ENCODE measurements at places on chromosomes 3 and 15. TPM values are rescaled to one million over a fixed set of nuclear protein-coding genes. Genes with fewer than 3 reads are reported as not detected.

Gene LYZL4
- not detected for total RNA-seq

GRCh38 chr3:195079636-195080035, 191.3 kb downstream of the XXYLT1 start:
- DNase-seq: peak; percentile 6
- H3K4me1 ChIP-seq: no peaks in the 10 kb centered on the region
- H3K27me3 ChIP-seq: no peaks in the 10 kb centered on the region
- no peak overlapping the region for H3K27ac ChIP-seq
- no peak overlapping the region for H3K4me3 ChIP-seq

DNA sequence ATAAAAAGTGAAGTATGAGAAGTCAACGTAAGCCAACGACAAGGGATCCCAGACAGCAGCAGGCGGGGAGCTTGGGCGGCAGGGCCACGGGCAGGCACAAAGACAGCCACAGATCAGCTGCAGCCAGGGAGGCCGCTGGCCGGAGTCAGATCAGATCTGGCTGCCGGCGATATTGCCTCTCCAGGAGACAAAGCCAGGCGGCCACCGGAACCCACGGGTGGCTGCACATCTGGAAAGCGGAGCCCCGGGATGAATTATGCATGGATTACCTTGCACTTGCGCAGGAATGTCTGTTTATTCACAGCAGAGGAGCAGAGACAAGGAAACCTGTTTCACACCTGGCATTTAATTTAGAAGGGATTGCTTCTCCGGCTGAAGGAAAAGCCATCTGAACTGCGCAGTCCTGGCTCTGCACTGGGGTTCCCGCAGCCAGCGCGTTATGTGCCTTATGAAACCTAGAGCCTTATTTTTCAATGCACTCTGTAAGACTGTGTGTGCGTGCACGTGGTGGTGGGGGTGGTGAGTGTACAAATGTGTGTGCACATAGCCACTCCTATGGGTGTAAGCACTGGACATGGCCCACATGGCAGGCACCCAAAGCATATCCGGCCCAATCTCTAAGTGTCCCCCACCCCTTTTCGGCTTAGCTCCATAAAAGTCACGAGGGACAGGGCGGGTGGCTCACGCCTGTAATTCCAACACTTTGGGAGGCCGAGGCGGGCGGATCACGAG, 427.8 kb upstream of the MCTP2 start:
- H3K4me1 ChIP-seq: no peaks in the 10 kb centered on the region
- no peak overlapping the region for H3K27ac ChIP-seq
- DNase-seq: no peak
- H3K27me3 ChIP-seq: no peaks in the 10 kb centered on the region

Gene DUSP7
- 54.1 TPM for total RNA-seq

GRCh38 chr15:36334059-36334458, 245.4 kb upstream of the CDIN1 start:
- no peaks in the 10 kb centered on the region for H3K36me3 ChIP-seq
- DNase-seq: no peak
- peaks cover 2% of the 10 kb centered on the region for H3K4me1 ChIP-seq
- no peak overlapping the region for H3K4me3 ChIP-seq
- H3K27ac ChIP-seq: no peak overlapping the region

Gene LXN
- 78.1 TPM for total RNA-seq

Gene PLOD2
- total RNA-seq: 147 TPM

DNA sequence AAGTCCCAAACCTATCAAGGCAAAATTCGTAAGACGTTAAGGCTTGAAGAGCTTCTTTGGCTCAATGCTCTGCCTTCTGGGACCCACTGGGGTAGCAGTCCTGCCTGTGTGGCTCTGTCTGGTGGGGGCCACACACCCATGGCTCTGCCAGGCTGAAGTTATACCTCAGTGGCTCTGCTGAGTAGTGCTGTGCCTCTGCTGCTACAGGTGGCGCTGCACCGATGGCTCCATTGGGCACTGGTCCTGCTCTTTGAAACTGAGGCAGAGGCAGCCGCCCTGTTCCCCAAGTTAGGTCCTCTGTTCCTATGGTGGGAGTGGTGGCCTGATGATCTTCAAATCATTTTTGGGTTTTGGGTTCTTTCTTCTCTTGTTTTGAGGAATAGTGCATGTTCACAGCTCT, 68.0 kb upstream of the AP4E1 start:
- no peaks in the 10 kb centered on the region for H3K36me3 ChIP-seq
- no peak overlapping the region for H3K27ac ChIP-seq
- no peaks in the 10 kb centered on the region for H3K4me1 ChIP-seq
- DNase-seq: no peak

DNA sequence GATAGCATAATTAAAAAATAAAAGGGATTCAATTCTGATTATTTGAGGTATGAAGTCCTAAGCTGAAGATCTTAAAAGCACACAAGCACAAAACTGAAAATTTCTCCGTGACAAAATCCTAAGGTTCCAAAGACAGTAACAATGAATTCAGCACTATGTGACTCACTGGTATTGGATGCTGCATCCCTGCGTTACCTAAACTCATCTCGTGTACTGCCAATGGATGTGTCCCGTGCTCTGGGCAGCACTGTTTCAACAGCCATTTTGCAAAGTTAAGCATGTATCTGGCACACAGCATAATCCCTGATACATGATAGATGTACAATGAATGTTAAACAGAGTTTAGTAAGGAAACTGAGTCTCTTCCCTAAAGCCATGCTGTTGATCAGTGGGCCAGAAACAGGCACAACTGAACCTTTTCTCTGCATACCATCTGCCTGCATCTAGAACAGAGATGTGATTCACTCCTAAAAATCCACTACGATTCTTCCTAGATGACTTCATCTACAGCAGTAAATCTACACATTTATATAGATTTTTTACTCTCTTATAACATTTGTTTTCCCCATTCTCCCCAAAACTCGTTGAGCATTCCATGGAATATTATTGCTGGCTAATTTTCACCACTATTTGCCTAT, 14.3 kb downstream of the SUCLG2 start:
- no peaks in the 10 kb centered on the region for H3K36me3 ChIP-seq
- no peaks in the 10 kb centered on the region for H3K27me3 ChIP-seq
- no peak for DNase-seq
- H3K4me3 ChIP-seq: no peak overlapping the region
- H3K4me1 ChIP-seq: peaks cover 3% of the 10 kb centered on the region
- no peak overlapping the region for H3K27ac ChIP-seq

Gene ZNF501
- 4.6 TPM for total RNA-seq

DNA sequence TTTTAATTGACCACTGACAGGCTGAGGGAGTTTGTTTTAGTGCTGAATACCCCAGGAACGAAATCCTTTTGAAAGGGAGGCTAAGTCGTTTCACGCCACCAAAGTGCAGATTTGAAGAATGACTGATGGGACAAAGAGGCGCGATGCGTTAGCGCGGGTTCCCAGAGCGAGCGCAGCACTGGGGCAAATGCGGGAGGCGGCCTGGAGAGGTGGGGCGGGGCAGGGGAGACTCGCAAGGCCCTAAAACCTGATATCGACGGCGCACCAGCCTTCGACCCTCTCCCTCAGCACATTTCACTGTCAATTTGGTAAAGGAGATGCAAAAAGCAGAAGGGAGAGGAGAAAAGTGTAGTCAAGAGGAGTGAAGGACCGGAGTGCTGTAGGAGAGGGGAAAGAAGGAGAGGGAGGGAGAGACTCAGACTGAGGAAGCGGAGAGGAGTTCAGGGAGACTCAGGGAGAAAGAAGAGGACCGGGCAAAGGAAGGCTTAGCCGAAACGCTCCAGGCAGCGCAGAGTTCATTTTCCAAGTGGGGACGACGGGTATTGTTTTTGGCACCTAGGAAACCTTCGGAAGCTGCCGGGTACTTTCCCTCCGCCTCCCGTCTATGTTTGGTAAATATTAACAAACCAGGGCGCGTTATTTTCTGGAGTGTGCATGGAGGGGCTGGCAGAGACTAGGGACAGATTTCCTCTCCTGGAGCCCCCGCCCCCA, 3.8 kb upstream of the FOXB1 start:
- H3K27ac ChIP-seq: no peak overlapping the region
- no peak overlapping the region for H3K4me3 ChIP-seq
- no peak for DNase-seq
- H3K36me3 ChIP-seq: no peaks in the 10 kb centered on the region

GRCh38 chr3:178520451-178520850, 15.8 kb upstream of the KCNMB2 start:
- no peak overlapping the region for H3K4me3 ChIP-seq
- H3K4me1 ChIP-seq: no peaks in the 10 kb centered on the region
- no peaks in the 10 kb centered on the region for H3K27me3 ChIP-seq

- no peaks in the 10 kb centered on the region for H3K27me3 ChIP-seq
- no peaks in the 10 kb centered on the region for H3K36me3 ChIP-seq
- no peak for DNase-seq
- H3K27ac ChIP-seq: no peak overlapping the region
- H3K4me3 ChIP-seq: no peak overlapping the region
- no peaks in the 10 kb centered on the region for H3K4me1 ChIP-seq
Measured at GRCh38 chr15:58564981-58565380, 133.2 kb downstream of the LIPC start.

DNA sequence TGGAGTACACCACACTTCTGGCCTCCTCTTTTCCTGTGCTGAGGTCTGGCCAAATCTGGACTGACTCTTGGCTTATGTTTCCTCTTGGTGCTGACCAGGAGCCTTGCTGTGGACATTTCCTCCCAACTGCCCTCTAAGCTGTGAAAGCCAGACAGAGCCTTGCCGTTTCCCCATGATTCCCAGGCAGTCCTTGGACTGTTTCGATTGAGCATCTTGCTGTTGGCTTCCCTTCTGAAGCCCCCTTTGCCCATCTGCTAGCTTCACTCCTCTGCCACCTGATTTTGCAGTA, 110.5 kb downstream of the EPHB1 start:
- no peaks in the 10 kb centered on the region for H3K36me3 ChIP-seq
- H3K27me3 ChIP-seq: no peaks in the 10 kb centered on the region
- H3K4me1 ChIP-seq: no peaks in the 10 kb centered on the region
- H3K4me3 ChIP-seq: no peak overlapping the region

Gene DNAJC19
- 38.9 TPM for total RNA-seq

GRCh38 chr15:101010781-101011180, 91.6 kb downstream of the LRRK1 start:
- no peaks in the 10 kb centered on the region for H3K4me1 ChIP-seq
- peaks cover 2% of the 10 kb centered on the region for H3K36me3 ChIP-seq
- H3K27ac ChIP-seq: no peak overlapping the region
- no peaks in the 10 kb centered on the region for H3K27me3 ChIP-seq
- H3K4me3 ChIP-seq: no peak overlapping the region

DNA sequence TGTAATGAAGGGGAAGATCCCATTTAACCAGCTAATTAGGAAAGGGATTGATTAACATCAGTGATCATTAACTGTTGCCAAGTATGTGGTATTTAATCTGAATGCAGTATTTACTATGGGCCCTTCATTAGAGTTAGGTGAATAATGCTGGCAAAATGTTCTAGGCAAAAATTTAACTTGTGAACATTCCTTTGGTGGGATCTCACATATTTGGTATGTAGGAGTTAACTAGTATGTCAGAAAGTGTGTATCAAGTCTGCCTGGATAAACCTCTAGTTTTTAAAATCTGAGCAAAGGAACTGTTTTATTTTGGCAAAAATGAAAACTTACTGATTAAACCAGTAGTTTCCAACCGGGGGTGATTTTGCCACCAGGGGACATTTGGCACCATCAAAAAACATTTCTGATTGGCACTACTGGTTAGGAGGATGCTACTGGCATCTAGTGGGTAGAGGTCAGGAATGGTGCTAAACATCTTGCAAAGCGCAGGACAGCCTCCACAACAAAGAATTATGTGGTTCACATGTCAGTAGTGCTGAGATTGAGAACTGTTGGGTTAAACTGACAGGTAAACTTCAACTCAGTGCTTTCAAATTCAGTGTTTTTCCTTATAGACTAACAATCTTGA, 22.5 kb downstream of the LRTM1 start:
- H3K27me3 ChIP-seq: no peaks in the 10 kb centered on the region
- H3K4me1 ChIP-seq: no peaks in the 10 kb centered on the region
- no peak overlapping the region for H3K4me3 ChIP-seq
- no peak for DNase-seq
- H3K36me3 ChIP-seq: no peaks in the 10 kb centered on the region

GRCh38 chr3:28912120-28912885, 368.6 kb upstream of the RBMS3 start:
- no peaks in the 10 kb centered on the region for H3K4me1 ChIP-seq
- no peak for DNase-seq
- no peak overlapping the region for H3K4me3 ChIP-seq
- H3K36me3 ChIP-seq: no peaks in the 10 kb centered on the region
- H3K27me3 ChIP-seq: no peaks in the 10 kb centered on the region

GRCh38 chr3:119340014-119340413, 45.8 kb downstream of the ARHGAP31 start:
- no peak overlapping the region for H3K27ac ChIP-seq
- no peaks in the 10 kb centered on the region for H3K4me1 ChIP-seq
- H3K4me3 ChIP-seq: no peak overlapping the region
- H3K27me3 ChIP-seq: no peaks in the 10 kb centered on the region
- DNase-seq: no peak

Gene C2CD4A
- total RNA-seq: 0.19 TPM

- no peak for DNase-seq
- H3K4me1 ChIP-seq: no peaks in the 10 kb centered on the region
- H3K4me3 ChIP-seq: no peak overlapping the region
Measured at GRCh38 chr15:80462836-80463512, 58.8 kb downstream of the ARNT2 start.

DNA sequence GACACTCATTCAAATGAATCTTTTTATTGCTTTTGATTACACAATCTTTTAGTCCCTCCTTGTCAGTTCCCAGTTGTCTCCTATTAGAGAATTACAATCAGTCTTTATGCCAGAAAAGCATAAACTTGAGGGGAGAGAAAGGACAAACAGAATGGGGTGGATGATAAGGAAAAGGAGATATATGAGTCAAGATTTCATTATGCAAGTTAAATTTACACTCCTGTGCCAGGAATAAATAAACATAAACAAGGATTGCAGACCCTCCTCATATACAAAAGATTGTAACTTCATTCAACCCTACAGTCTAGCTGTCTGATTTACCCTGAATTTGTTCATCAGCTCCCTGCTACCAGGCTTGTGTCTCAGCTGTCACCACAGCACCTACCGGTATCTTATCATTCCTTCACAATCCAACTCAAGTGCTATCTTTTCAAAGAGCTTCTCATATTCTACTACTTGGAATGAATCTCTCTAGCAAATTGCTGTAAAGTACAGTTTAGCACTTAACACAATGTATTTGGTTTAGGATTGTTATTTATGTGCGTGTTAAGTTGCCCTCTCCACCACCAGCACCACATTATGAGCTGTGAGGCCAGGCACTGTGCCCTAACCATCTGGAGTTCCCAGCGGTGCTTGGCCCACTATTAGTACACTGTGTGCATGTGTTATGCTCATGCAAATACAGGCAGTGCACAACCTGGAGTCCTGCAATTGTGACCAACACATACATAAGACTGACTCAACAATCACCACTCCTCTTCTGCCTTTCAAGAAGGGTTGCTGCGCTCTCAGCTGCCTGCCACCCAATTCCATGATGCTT, 504.1 kb downstream of the TBL1XR1 start:
- H3K27ac ChIP-seq: no peak overlapping the region
- DNase-seq: no peak
- H3K4me3 ChIP-seq: no peak overlapping the region
- no peaks in the 10 kb centered on the region for H3K36me3 ChIP-seq
- peaks cover 3% of the 10 kb centered on the region for H3K27me3 ChIP-seq
- no peaks in the 10 kb centered on the region for H3K4me1 ChIP-seq

- DNase-seq: no peak
- H3K4me1 ChIP-seq: peaks cover 5% of the 10 kb centered on the region
- H3K27me3 ChIP-seq: no peaks in the 10 kb centered on the region
- peak overlapping the region; percentile 28 for H3K27ac ChIP-seq
Measured at GRCh38 chr3:21790466-21790865, 39.5 kb upstream of the ZNF385D start.
